Fibroblast of the conjunctiva (primary cell): ENCODE measurements at places on chromosomes 5 and 9.

DNA sequence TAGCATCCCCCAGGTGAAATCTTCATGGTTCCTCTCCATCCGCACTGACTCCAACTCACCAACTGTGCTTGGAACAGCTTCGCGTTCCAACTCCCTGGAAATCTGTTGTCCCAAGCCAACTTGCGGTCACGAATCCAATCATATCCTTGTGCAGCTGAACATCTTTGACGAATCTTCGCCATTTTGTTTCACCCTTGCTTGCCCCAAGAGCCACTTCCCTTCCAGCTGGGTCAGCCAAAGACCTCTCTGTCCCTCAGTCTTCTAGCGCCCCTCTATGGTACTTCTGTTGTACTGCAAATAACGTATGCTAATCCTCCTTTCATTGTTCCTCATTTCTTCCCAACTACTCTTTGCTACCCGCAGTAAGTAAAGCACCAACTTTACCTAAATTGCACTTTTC lies 61.0 kb upstream of the TARS1 start:
- DNase-seq: peak; percentile 43

GRCh38 chr5:66653325-66653724 lies 57.1 kb downstream of the MAST4 start:
- peak; percentile 45 for DNase-seq

- DNase-seq: no peak
Measured at GRCh38 chr9:8860086-8860485, 1060.5 kb upstream of the DMAC1 start.

- DNase-seq: no peak
Measured at GRCh38 chr9:14303100-14303499, 10.8 kb downstream of the NFIB start.

- no peak for DNase-seq
Measured at GRCh38 chr5:132485641-132486317, 4.8 kb downstream of the IRF1 start.

DNA sequence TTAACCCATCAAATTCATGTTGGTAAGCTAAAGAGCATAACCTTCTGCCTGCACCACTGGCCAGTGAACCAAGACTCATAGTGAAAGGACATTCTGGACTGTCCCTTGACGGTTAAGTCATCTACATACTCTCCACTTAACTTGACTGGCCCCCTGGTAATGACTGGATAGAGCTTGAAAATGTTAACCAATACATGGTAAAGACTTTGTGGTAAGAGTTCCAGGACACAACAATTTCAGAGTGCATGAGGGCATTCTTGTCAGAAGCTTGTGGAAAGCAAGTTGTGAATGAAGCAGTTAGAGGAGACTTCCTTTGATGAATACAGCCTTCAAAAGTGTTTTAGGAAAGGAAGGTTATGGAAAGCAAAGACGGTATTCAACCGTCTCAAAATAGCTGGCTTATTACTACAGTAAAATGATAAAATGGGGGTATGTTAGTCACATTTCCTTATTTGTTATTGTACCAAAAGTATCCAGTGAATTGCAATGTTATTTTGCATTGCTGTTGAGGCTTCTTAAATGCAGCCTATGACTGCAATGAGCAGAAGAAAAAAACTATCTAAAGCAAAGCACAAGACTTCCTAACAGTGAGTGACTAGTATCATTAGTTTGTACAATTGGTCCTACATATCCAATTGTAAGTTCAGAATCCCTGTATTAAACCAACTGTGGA lies 47.2 kb upstream of the DAB2 start:
- DNase-seq: no peak

GRCh38 chr5:14168793-14169262 lies 25.7 kb downstream of the TRIO start:
- DNase-seq: no peak

DNA sequence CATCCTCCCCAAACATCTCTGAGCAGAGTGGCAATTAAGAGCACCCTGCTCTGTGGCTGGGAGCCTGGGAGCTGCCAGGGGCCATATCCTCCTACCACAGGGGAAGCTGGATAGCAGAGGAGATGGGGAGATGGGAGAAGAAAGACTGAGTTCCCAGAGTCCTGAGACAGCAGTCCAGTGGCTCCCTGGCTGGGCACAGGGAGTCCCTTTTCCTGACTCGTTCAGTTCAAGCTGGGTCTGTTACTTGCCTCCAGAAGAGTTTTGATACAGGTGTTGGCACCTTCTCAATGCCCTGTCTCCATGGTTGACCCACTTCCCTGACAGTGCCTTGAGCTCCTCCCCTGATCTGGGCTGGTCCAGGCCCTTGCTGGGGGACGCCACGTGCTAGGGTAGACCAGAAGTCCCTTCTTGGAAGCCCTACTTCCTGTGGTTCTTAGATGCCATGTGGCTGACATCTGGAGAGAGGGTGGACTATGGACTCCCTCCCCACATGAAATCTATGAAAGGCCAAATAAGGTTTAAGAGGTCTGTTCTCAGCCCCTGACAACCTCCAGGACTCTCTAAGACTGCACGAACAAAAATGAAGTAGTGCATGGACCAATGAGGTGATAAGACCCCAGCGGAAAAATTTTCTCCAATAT lies 166.2 kb downstream of the AUH start:
- DNase-seq: no peak

- DNase-seq: no peak
Measured at GRCh38 chr5:74109344-74109743, 483.3 kb downstream of the ARHGEF28 start.

GRCh38 chr5:110625376-110625999 lies 101.0 kb downstream of the TMEM232 start:
- peak; percentile 13 for DNase-seq

DNA sequence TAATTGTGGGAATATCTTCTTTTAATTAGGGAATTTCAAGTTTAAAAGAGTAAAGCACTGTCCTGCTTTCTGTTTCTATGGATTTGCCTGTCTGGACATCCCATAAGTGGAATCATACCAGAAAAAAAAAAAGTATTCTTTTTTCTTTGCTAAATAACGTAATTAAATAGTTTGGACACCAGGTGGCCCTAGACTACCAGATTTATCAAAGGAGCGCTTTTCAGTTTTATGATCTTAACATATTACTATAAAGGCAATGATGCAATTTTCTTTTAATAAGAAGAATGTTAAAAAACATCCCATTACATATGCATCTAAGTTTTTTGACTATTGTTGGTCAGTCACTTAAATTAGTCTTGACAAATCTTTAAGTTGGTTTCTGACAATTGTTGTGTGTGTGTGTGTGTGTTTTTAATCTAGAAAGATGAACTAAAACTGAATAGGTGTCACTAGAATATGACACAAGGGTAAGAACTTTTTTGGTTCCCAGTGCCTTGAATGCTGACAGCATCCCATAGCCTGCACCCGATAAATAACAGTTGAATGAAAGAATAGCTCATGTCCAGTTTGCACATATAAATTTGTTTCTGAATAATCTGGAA lies 49.5 kb downstream of the C5orf22 start:
- DNase-seq: peak; percentile 38

- DNase-seq: no peak
Measured at GRCh38 chr5:4513381-4513780, 626.7 kb upstream of the ADAMTS16 start.

DNA sequence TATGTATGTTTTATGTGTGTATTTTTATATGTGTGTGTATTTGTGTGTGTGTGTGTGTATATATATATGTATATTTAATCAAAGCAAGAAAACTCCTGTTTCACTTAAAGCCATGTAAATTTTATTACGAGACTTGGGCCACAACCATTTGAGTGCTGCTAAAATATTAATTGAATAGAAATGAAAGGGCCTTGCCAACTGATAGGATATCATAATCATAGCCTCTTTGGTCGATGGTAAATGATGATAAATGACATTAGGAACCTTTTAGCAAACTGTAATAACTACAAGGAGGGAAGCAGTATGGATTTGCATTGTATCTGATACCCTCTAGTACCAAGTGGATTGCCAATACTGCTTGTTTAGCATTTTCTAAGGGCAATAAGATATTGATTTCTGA lies 7.9 kb downstream of the TLE4 start:
- DNase-seq: no peak

DNA sequence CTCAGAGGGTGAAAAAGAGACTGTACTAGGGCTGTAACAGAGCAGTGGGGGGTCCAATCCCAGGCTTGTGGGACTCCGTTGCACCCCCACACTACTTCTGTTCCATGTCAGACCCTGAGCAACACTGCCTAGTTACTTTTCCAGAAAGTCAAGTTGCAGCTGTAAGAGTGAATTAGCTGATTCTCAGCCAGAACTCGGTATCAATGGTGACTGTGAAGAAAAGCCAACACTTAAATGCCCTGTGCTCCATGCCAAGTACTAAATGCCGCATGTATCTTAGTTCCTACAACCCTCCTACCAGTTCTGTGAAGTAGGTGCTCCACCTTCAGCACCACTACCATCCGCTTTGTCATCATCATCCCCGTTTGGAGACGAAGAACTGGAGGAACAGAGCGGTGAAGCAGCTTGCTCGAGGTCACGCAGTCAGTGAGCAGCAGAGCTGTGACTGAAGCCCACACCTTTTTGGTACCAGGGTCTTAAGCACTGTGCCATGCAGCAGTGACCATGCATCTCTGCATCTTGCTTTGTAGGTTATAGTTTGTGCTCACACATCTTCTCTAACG lies 64.3 kb downstream of the NSG2 start:
- no peak for DNase-seq

GRCh38 chr5:133317558-133317957 lies 265.7 kb downstream of the HSPA4 start:
- DNase-seq: no peak

- no peak for DNase-seq
Measured at GRCh38 chr5:167530548-167530947, 760.9 kb upstream of the WWC1 start.

- DNase-seq: no peak
Measured at GRCh38 chr5:109837231-109837861, 147.6 kb downstream of the MAN2A1 start.

DNA sequence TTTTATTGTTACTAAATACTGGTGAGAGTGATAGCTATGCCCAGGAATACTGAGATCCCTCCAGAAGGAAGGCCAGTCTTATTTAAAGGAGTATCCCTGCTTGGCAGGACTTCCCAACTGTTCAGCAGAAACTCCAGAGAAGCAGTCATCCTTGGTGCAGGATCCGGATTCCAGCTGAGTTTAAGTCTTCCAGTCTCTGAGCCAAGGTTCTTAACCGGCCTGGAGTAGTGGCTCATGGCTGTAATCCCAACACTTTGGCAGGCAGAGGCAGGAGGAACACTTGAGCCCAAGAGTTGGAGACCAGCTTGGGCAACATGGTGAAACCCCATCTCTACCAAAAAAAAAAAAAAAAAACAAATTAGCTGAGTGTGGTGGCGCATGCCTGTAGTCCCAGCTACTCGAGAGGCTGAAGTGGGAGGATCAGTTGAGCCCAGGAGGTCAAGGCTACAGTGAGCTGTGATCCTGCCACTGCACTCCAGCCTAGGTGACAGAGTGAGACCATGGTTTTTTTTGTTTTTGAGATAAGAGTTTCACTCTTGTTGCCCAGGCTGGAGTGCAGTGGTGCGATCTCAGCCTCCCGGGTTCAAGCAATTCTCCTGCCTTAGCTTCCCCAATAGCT lies 7.6 kb downstream of the NAIF1 start:
- no peak for DNase-seq

DNA sequence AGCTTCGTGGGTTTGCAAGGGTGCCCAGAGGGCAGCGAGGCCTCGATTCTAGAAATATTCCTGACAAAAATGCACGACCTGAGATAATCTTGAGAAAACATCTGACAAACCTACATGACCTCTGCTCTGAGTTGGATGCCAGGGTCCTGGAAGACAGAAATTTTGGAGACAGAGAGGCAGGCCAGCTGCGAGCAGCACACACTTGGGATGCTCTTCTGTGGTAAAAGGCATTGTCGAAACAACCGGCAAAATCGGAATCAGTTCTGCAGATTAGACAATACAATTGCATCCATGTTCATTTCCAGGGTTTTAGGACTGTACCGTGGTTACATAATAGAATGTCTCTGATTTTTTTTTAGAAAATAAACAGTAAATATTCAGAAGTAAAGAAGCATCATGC lies 74.2 kb downstream of the GADD45G start:
- no peak for DNase-seq

DNA sequence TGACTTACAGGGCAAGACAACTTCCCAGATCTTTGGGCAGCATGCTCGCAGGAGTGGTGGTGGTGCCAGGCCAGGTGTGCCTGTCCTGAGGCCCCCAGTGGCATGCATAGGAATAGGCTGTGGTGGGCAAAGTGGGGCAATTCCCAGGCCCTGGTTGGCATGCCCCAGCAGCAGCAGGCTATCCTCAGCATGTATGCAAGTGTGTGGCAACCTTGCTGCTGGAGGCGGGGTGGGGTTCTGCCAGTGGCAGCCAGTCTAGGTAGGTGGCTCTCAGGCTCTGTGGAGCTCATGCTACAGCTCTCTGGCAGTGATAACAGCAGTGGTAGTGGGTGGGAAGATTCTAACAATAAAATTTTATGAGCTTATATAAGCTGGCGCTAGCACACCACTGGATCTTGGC lies 27.7 kb upstream of the C6 start:
- no peak for DNase-seq

- no peak for DNase-seq
Measured at GRCh38 chr9:135103931-135104639, 16.6 kb downstream of the OLFM1 start.

DNA sequence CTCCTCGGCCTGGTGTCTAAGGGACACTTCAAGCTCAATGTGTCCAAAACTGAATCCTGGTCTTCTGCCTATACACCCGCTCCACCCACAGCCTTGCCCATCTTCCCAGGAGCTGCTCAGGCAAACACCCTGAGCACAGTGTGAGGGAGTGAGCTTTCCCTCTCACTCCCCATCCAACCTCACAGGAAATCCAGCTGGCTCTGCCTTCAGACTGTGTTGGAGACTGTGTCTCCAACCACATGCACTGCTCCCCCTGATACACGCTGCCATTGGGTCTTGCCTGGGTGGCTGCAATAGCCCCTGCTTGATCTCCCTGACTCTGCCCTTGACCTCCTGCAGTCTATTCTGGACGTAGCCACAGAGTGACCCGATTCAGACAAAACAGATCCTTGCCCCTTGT lies 319.5 kb upstream of the MSX2 start:
- DNase-seq: no peak

DNA sequence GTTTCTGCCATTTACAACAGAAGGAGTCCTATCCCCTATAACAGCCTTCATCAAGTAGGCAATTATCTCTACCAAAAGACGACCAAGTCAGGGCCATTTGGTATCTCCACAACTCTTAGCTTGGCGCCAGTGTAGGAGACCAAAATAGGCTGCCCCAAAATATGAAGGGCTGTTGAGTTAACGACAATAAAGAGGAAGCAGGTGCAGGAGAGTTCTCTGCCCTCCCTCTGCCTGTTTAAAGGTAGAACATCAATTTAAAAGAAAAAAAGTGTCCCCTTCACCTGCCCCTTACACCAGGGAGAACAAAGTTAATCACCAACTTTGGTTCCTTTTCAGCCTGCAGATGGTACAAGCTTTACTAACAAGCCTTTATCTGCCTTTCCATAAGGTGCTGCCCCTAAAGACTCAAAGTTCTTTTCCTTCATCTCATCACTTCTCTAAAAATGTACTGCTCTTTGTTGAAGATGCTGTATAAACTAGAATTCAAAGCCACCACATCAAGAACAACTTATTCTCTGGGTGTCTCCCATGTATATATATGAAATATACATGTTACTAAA lies 33.3 kb downstream of the PPP1R2B start:
- no peak for DNase-seq

- DNase-seq: no peak
Measured at GRCh38 chr5:58090704-58091103, 369.2 kb downstream of the PLK2 start.

- no peak for DNase-seq
Measured at GRCh38 chr5:157182143-157182757, 1.6 kb downstream of the ITK start.
